Chondrocyte (in vitro differentiated cells): ENCODE measurements at places on chromosomes 4 and X. TPM values are rescaled to one million over a fixed set of nuclear protein-coding genes. Genes with fewer than 3 reads are reported as not detected.

CT45A3 gene
- not detected in 3 replicates for total RNA-seq

DNA sequence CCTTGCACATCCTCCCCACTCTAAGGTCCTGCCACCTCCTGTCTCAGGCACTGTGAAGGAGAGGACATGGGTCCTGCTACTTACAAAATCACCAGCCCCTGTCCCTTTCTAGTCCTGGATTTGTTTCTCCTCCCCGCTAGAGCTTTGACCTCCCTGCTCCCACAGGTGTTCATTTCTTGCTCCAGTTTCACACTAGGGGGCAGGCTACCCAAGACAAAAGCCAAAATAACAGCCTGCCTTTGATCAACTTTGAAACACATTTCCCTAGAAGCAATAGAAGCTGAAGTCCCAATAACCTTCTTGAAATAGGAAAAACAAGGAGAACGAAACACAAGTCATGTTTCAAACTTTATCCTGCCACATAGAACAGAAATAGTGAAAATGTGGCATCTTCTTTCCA, 164.4 kb downstream of the QDPR start:
- no peak for DNase-seq

DNA sequence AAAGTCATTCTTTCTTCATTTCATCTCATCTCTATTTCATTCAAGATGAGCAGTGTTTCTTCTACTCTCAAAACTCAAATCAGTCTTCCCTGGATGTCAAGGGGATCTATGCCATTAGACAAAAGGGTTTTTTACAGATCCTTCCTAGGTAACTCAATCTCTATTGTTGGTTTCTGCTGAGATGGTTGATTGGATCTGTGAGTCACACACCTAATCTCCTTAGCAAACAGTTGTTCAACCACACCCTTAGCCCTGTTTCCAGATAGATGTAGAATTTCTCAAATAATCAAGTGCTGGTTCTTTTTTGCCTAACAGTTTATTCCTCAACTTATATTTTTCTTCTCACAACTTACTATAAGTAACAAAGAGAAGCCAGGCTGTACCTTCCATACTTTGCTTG, 200.5 kb downstream of the KDR start:
- DNase-seq = no peak

DNA sequence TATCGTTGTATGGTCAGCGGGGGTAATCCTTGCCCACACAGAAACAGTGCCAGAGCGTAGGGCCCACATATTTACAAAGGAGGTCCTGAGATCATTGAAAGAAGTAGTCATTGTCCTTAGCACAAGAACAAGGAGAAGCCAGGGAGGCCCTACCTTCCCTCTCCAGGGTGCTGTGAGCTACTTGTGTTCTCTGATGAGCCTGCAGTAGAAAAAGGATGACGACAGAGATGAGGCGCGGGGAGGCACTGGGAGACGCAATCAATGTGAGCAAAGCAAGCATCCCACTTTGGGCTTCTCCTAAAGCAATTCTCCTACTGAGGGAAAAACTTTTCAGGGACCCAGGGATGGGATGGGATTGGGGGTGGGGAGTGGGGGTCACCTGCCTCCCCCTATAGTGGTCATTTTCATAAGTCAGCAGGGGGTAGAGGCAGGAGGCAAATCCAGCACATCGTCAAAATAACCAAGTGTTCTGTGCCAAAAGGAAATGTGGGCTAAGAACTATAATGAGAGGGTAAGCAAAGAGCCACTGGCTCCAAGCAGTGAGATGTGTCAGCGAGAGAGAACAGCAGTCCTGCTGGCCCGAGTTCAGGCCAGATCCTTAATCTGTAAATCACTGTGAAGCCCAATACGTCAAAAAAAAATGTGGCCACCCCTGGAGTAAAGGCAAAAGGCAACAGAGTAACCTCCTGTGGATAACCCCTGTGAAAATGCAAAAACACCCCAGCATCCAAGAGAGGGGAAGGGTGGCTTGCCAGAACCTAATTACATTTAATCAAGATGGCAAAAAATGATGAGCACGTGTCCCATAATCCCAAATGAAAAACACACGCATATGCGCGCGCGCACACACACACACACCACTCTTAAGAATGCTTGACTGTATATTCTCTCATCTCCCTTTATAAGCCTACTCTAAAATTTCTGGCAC, 136.6 kb upstream of the HHIP start:
- no peak for DNase-seq

GPR34 gene
- not detected in 3 replicates for total RNA-seq

- DNase-seq = no peak
Measured at GRCh38 chr4:87872028-87872427, 39.3 kb downstream of the MEPE start.

DNA sequence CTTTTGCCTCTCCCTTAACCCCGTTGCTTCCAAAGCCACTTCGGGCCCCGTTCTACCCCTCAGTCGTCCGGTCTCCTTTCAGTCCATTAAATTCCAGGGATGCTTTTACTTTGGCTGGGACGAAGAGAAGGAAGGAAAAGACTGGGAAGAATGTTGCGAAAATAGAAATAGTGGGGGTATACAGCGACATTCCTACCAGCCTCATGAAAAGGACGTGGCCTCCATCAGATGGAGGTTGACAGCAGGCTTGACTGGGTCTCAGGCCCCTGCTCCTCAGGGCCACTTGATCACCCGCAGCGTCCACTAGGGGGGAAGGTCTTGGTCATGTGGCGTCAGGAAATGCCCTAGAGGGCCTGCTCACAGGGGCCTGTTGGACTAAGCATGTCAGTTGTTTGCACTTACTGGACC, 657 bp upstream of the ANKRD50 start:
- peak; percentile 87 for DNase-seq

DNA sequence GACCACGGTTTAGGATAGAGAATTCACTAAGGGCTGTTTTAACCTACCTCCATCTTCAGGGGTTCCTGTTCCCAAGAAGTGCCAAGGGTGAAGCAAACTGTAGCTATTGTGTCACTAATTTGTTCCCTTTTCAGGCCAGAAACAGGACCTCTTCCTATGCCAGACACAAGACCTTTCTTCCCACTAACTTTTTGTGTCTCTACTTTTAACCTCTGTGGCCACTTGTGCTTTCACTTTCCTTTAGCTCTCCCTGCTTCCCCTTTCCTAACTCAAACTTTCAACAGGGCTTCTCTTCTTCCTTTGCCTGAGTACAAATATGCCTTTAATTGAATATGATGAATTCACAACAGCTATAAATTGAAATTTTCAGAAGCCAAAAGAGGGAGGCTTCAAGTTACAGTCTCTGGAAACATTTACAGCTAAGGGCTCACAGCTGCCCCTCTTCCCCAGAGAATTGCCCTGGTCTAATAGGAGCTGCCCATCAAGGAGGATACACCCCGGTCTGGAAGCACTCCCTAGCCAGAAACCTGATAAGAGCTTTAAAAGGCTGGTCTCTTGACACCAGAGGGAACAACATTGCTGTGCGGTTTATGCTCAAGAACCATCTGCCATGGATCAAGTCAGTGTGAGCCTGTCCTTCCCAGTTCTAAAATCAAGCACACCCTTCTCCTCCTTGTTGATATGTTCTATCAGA, 61.7 kb upstream of the PLS3 start:
- DNase-seq = no peak

DNA sequence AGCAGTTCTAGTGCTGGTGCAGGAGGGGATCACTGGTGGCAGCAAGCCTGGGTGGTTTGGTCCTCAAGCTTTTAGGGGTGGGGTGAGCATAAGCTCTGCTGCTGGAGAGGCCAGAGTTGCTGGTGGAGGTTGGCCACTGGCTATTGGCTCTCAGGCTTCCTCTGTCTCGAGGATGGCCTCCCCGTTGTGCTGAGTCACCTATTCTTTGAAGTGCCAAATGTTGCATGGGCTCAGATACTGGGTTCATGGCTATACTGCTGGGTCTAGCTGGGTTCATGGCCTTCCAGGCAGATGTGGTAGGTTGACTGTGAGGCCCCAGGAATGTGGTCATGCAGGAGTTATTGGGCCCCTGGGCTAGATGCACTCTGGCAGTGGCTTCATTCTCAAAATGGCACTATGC, 466.3 kb downstream of the NAF1 start:
- no peak for DNase-seq

MAPK10 gene
- 14.1 to 75.6 TPM (median 14.4 TPM) in 3 replicates for total RNA-seq

DNA sequence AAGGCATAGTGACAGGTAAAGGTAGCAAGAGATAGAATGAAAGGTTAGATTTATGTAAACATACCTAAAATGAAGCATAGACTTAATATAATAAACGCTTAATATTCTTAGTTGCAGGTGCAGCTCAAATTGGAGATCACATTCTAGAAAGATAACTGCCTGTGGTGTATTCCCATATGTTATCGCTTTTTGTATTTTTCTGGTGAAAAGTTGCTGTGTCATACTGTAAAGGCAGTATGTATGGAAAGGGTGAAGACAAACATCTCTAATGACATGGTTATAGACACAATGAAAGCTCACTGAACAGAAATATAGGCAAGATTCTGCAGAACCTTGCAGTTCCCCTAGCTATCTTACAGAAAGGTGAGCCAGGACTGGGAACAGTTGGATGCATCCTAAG, 240.3 kb downstream of the DCLK2 start:
- DNase-seq = no peak

CFAP47 gene
- not detected in 3 replicates for total RNA-seq
